Activated CD8-positive, alpha-beta memory T cell treated with anti-CD3 and anti-CD28 coated beads for 1 hour (primary cell): ENCODE measurements at places on chromosomes 12 and 14.

GRCh38 chr12:28167981-28168485 lies 22.2 kb upstream of the CCDC91 start:
- no peak for DNase-seq

DNA sequence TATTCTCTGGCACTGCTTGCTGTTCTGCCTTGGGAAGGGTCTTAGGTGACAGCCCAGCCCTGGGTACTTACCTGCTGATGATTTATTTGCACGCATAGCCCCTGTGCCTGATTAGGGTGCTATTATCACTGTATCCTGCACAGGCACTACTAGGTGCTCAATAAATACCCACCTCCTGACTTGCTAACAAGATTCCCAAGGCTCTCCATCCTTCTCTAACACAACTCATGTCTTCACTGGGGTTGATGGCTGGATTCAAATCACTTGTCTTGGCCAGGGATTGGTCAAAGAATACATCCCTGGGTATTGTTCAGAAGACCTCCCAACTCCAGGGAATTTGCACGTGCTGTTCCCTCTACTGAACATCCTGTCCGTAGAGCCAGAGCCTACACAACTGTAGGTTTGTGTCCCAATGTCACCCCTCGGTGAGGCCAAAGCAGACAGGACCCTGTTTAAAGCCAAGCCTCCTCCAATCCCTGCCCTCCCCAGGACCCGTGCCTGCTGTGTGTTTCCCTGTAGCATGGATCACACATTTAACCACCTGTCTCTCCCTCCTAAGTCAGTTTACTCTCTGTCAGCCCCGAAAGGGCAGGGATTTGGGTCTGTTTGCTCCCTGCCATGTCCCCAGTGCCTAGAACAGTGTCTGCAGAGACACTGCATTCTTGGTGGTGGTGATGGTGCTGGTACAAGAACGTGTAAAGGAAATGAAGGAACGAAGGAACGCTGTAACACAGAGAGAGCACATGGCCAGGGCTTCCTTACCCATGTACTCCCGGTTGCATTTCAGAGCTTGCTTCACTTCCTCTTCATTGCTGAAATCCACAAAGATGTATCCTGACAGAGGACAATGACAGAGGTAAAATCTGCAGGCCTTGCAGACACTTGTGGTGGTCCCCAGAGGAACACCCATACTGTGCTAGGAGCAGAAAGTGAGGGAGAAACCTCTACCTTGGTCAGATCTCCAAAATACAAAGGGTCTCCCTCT lies 16.5 kb downstream of the RBM19 start:
- DNase-seq = no peak

GRCh38 chr12:116675339-116676107 lies 62.3 kb downstream of the SPRING1 start:
- no peak for DNase-seq

DNA sequence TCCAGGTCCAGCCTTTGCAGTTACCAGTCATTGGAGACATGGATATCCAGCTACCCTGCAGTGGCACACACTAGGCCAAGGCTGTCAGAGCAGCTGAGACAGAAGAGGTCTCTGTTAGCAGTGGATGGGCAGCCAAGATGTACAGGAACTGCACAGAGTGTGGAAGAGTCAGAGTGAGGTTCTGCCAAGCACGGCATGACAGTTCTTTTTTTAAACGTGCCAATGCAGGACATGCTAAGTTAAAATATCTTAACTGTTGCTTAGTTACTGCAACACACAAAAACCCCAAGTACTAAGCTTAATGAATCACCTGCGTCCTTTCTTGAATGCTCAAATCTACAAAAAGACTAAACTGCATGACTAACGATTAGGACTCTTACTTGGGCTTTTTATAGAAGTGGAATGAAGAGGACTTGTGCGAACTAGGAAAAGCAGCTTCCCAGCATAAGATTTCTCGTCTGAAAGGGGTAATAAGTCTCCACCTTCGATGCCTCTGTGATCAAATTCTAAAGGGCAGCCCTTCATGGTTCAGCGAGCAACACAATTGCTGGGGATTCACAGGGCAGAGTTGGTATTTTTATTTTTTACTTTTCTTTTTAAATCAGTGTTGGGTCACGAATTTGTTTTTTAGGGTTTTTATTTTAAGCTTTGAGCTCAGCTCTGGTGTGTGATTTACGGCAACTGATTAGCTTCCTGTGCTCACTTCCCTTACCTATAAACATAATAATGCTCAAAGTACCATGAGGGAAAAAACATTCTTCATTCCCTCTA lies 20.6 kb downstream of the MAPK1IP1L start:
- DNase-seq = no peak

DNA sequence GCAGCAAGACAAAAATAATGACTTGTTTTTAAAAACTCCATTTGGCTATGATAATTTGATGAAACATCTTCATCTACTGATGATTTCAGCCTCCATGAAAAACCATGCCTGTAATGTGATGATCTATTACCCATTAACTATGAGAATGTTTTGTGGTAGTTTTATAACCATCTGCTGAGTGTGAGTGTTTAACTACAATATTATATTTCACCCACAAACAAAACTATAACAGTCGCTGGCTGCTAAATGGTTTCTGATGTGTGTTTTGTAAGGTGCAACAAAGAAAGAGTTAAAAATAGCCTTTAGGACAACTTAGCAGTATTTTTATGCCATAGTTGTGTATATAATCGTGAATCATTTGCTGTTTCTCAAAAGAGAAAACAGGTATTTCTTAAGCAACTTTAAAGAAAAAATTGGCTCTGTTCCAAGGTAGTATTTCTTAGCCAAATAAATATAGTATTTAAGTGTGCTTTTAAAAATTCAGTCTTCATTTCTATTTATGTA lies 4.9 kb downstream of the PTHLH start:
- no peak for DNase-seq

DNA sequence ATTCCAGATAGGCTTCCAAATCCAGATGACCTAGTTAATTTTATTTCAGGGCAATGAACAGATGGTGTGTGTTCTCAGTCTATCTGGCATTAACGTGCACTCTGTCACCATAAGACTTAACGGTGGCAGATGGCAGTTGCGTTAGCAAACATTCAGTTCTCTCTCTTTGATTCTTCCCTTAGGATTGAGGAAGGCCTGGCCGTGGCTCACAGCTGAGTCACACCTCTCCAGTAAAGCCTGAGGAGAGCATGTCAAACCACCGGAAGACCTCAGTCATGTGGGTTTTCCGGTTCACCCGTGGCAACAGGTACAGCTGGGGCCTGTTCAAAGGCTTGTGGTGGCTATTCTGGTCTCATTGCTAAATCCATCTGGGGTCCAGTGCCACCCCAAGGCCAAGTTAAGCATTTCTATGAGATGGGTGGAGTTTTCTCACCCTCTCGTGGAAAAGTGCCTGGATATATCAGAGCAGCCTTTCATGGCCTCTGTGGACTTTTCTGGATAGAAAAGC lies 545.1 kb upstream of the ATP2B1 start:
- no peak for DNase-seq

DNA sequence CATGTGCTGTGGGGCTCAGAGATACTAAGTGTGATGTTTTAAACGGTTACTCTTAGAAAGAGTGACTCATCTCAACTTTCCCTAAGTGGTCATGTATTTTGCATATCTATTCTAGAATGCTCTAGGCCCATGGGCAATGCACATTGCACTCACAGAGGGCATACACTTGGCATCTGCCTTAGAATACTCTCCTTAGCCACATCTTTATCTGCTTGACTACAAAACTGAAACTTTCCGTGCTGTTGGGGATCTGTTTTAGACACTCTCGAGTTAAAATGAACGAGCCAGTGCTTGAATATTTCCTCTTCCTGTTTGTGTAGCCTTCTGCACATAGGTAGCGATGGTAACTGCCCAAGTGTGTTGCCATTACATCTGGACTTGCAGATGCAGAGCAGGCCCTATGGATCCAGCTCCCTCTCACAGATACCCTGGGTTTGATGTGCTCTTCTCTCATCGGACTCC lies 180.5 kb downstream of the CAND1 start:
- DNase-seq = no peak

- DNase-seq = no peak
These were observed 72.0 kb downstream of the RIMBP2 start for GRCh38 chr12:130644146-130644545.

GRCh38 chr14:44404036-44404435 lies 103.0 kb downstream of the FSCB start:
- DNase-seq = no peak

DNA sequence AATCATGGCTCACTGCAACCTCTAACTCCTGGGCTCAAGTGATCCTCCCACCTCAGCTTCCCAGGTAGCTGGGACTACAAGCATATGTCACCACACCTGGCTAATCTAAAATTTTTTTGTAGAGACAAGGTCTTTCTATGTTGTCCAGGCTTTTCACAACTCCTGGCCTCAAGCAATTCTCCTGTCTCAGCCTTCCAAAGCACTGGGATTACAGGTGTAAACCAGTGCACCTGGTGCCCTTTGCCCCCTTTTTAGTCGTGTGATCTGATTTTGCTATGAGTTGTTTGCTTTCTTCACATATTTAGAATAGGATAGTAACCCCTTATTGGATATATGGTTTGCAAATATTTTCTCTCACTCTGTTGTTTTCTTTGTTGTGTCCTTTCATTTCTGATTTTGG lies 1.7 kb upstream of the RAD52 start:
- no peak for DNase-seq
